ENCODE measurements at places on chromosomes 5 and 9. TPM values are rescaled to one million over a fixed set of nuclear protein-coding genes. Genes with fewer than 3 reads are reported as not detected.

The HDAC3 gene
- total RNA-seq: 59.9 TPM

The OR1J2 gene
- 1.2 TPM for total RNA-seq

The MED27 gene
- total RNA-seq: 6.5 TPM

The PCDHA2 gene
- total RNA-seq: 3.4 TPM

The FGF18 gene
- total RNA-seq: 2.2 TPM

DNA sequence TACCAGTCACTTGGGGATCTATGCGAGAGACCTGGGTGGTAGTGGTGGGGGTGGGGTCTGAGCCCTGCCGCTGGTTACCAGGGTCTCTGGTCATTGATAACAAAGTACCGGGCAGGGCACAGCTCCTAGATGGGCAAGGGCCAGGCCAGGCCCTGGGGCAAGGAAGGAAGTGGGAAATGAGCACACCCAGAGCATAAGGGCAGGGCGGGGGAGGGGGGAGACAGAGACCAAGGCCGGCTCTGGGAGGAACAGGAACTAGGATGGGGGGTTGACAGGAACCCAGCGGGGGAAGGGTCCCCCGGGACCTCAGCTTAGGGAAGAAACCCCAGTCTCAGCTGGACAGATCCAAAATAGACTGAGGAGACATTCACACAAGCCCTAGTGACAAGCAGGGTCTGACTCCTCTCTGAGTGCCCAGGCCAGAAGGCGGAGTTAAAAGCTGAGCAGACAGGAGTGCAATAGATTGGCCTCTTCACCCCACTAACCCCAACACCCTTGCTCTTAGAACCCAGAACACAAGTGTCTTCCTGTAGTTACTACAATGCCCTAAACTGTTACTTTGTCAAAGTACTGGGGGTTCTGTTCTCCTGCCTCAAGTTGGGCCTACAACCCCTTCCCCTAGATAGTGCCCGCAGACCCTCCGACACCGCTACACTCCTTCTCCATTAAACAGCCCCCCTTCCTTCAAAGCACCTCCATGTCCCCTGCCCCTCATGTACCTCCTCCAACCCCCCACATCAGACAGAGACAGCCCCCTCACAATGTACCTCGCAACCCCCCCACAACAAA lies 628 bp downstream of the ATOSB start:
- peak; percentile 73 for DNase-seq

- DNase-seq: no peak
These were observed 2.3 kb downstream of the VAV2 start for GRCh38 chr9:133989625-133990365.

DNA sequence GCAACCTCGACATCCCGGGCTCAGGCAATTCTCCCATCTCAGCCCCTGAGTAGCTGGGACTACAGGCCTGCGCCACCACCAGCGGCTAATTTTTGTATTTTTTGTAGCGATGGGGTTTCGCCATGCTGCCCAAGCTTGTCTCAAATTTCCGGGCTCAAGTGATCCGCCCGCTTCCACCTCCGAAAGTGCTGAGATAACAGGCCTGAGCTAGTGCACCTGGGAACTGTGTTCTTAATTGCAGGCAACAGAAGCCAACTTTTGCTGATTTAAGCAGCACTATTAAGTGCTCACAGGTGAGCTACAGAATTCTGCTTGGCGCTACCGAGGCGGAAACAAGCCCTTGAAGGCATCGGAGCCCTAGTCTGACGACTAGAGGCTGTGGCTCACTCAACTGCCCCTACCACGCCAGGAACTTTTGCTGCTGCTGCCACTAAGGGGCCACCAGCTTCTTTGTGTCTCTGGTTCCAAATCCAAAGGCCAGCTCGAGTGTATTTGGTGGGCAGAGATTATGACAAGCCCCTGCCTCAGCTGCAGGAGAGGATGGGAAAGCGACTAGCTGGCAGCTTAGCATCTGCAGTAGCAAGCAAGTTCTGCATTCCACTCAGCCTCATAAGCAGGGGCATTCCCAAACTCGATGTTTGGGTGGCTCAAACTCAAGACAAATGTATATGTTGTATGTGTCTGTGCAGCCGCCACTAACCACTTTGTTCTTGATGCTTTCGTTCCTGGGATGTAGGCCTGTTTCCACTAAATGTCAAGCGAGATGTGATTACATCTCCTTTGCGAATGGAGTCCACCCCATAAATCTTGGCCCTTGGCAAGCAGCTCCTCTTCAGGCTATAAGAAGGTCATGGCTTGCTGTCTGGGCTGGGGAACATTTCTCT lies 10.6 kb upstream of the HMCN2 start:
- peak; percentile 54 for DNase-seq

DNA sequence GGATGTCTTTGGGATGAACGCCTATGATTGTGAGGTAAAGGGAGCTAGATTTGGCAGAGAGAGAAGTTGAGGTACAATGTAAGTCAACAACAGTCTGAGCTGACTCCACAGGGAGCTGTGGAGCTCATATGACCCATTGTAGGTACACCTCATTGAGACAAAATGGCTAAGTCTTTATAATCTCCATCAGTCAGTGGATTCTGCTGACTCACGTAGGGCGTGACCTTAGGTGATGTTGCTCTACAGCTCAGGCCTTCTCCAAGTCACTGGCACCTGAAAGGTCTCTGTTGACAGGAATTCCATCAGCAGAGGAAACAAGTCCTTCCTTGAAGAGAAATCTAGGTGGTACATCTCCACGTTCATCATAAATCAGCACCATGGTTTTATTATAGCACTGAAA lies 118.2 kb upstream of the PRR16 start:
- no peak for DNase-seq

DNA sequence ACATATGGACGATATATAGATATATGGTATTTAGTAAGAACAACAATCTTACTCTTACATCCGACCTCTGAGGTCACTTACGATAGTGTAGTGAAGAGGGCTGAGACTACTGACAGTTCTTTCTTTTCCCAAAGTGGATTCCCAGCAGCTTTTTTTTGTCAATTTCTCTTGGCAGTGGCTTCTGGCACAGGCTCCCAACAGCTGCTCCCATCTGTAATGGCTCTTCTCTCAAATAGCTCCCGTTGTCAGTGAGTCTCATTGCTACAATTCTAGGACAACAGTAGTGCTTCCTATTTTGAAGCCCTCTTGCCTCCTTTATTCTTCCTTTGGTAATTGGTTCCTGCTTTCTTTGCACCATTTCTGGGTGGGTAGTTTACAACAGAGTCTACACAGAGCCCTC lies 68.4 kb downstream of the SLC25A46 start:
- DNase-seq: no peak

DNA sequence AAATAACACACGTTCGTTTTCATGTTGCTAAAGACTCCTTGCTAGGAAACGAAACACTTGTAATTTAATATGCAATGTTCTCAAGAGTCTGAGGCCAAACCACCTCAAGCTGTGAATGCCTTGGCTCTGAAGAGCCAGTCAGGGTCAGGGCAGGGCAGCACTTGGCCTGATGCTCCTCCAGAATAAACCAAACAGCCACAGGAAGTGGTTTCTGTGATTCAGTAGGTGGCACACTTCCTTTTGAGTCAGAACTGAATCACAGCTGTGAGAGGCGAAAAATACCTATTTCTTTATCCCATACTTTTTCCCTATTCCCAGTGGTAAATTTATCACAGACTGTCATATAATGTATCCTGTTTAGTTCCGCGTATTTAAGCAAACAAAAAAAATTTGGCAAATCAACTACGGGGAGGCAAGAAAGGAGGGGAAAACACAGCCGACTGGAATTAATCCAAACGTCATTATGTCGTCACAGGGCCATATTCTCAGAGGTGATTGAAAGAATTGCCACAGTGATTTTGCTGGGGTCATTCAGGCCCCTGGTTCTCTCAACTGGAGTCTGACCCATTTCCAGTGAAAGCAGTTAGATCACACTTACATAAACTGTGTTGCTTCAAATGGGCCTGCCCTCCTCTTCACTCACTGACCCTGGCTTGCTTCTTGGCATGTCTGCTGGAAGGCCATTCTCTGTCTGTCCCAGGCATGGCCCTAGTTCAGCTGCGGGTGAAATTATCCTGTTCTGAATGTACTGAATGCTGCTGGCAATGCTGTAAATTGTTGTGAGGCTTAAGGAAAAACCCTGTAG lies 71.2 kb downstream of the ARRDC3 start:
- DNase-seq: peak; percentile 75

- DNase-seq: no peak
These were observed 101.1 kb downstream of the NFIB start for GRCh38 chr9:14212697-14213420.

GRCh38 chr9:122099271-122099869 lies 6.3 kb upstream of the TTLL11 start:
- DNase-seq: peak; percentile 75

DNA sequence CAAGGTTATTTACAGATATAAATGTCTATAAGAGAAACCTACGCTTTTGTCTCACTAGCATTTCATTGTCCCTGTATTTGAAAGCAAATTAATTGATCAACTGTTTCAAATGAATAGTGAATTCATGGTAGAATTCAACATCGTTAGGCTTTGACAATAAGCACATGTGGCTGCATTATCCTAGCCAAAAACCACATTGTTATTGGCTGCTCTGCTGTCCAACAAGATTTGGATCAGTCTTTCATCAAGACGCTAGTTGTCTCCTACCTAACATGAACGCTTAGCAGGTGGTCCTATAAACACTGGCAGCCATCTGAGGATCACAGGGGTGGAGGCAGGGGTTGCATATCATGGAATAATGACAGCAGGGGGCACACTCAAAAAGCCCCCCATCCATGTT lies 455.0 kb downstream of the CTNND2 start:
- no peak for DNase-seq
